Epithelial cell of esophagus (primary cell): ENCODE measurements at places on chromosomes 7 and 10.

DNA sequence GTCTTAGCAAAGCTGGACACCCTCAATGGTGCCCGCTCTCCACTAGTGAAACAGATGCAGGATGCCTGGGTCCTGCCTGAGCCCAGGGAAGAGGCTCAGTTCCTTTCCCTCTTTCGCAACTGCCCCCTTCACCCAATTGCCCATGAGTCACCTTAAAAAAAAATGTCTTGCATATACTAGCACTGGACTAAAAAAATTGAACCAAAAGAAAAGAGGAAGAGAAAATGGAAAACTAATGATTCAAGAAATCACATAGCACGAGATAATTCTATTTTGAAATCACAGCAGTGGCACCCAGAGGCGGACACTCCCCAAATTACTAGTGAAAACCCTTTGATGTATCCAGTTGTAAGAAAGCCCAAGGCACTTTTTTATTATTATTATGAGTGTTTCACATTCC is 972.5 kb downstream of the LRMDA start:
- DNase-seq: peak; percentile 50

DNA sequence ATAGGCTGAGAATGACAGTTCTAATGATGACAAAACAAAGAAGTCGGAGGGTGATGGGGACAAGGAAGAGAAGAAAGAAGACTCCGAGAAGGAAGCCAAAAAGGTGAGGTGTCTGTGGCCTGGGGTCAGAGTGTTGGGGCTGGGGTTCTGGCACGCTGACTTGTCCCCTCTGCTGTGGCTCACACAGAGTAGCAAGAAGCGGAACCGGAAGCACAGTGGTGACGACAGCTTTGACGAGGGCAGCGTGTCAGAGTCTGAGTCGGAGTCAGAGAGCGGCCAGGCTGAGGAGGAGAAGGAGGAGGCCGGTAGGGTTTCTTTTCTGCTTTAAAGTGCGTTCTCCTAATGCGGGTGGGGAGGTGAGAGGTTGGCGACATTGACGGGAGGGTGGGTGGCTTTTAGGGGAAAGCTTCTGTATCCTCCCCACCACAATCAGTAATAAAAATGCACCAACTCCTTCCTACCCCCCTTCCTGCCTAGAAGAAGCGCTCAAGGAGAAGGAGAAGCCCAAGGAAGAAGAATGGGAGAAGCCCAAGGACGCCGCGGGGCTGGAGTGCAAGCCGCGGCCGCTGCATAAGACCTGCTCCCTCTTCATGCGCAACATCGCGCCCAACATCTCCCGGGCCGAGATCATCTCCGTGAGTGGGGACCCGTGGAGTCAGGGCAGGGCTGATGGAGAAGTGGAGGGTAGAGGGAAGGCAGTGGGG is 4.6 kb downstream of the UFSP1 start:
- DNase-seq: no peak

DNA sequence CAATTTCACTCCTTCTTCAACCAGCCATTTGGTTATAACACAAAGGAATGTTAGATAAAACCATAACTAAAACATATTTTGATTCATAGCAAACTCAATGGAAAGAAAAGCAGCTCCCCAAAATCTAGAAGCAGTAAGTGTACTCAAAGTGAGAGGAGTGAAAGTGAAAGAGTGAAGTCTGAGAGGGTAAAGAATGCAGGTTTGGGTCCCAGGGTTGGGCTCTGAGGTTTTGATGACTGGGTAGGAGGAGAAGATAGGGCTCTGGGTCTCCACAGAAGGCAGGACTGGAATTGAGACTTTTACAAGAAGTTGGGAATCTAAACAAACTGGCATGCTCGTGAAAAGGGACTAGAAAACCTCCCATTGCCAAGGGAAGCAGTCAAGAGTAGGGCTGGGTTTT is 85.4 kb upstream of the RSU1 start:
- DNase-seq: no peak

DNA sequence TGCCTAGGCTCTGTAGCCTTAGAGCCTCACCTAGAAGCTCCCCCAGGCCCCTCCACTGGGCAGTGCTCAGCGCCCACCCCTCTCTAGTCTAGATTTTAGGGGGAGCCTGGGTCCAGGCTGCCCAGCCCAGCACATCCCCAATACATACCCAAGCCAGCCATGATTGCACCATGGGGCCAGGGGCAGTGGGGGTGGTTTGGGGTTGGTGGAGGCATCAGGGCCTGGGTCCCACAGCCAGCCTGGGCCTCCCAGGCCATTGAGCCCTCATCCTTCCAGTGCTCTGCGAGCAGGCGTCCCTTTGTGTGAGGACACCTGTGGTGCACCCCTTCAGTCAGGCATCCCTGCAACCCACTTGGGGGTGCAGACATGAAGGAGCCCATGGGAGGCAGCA is 76.9 kb upstream of the RET start:
- DNase-seq: no peak

- no peak for DNase-seq
These were observed 41.8 kb downstream of the PDLIM1 start for GRCh38 chr10:95248989-95249388.

DNA sequence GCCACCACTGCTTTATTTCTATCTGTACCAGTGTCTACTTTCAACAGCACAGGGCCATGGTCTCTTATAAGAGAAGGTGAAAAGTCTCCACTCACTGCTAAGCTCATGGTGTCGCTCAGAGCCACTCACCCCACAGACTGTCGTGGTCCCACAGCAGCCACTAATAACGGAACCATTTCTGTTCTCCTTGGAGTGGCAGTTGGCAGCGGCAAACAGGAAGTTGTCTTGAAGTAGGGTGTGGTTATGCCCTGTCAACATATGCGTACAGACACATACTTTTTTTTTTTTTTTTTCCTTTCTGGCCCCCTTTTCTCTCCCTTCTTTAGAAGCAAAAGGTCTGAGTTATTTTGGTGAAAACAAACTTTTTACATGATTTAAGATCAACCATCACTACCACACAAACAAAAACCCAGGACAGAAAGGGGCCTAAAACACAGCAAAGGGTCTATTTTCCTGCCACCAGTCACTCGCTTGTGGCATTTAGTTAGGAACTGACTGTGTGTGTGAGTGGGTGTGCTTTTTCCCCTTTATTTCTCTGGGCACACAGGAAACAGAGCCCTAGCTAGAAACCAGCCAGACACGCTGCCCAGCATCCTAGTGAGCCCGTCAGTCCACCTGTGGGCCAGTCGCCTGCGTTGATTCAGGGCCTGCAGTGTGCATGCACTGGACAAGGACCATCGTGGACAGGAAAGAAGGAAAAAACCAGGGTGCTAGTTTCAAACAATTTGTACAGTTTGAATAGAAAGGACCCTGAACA is 96.7 kb upstream of the EFCAB10 start:
- peak; percentile 8 for DNase-seq
